ENCODE measurements at places on chromosomes 12 and 14.
A peak's percentile ranks its signal among the peaks of the same experiment; 100 is the strongest.

DNA sequence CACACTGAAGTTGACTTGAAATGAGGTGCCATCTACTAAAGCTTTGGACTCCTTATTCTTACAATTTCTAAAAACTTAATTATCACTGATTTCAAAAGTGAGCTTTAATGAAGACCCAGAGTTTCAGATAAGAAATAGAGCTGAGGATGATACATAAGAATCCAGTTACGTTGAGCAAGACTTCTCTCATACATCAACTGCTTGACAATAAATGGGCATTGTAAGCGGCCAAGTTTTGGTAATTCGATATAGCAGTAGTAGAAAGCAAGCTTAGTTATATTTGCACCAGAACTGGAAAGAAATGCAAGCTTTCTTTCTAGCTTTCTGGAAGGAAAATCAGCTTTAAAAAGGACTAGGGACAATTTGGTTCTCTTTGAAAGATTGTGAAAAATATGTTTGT is 1359.6 kb downstream of the FSCB start:
- DNase-seq = no peak

DNA sequence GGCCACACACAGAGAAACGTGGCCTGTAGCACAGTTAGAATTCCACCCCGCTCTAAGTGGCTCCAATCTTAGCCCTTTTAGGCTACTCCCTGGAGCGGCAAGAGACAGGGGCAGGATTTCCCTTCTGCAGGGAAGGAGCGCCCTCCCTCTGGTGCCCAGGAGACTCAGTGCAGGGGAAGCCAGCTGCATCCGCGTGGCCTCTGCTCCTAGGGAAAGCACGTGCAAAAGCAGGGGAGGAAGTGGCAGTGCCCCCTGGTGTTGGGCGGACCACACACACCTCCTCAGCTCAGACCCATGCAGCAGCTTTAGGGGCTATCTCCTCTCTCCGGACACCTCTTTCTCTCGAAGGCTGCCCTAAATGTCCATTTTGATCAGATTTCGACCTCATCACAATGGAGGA is 50.0 kb downstream of the SPRING1 start:
- no peak for DNase-seq

DNA sequence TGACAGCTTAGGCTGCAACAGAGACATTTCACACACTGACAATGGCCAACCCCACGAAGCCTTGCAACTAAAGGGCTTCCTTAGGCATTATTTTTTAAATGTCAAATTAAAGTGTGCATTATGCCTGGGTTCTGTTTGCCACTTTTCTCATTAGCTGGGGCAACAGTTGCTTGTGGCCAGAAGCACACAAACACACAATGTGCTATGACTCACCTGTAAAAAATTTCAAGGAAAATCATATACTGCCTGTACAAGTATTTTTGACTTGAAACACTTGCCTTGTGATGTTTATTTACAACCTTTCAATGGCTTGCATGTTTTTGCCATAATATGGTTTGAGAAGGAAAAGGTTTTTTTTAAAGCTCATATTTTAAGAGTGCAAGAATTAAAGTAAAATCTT is 1.9 kb downstream of the NTN4 start:
- DNase-seq = no peak

GRCh38 chr14:72664651-72665050 is 229.2 kb downstream of the DPF3 start:
- DNase-seq = no peak

- DNase-seq = no peak
These were observed 104.0 kb downstream of the TNFAIP2 start for GRCh38 chr14:103227094-103227768.

- no peak for DNase-seq
These were observed 870 bp upstream of the HOXC13 start for GRCh38 chr12:53937596-53938325.

- no peak for DNase-seq
These were observed 57.7 kb upstream of the NPFF start for GRCh38 chr12:53564941-53565340.

- DNase-seq = no peak
These were observed 168.6 kb downstream of the STXBP6 start for GRCh38 chr14:24881116-24881893.

DNA sequence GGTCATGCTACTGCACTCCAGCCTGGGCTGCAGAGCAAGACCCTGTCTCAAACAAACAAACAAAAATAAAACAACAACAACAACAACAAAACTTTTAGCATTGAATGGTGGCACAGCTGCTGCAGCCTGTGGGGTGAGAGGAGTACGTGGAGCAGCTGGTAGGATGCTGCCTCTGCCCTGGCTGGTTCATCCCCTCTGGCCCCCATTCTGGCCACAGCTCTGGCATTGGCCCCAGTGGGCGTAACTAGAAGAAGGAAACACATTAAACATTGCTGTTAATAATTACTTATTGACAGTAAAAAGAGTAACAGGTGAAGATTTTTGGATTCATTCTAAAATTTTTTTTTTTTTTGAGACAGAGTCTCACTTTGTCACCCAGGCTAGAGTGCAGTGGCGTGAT is 28.8 kb upstream of the C2CD5 start:
- no peak for DNase-seq

- DNase-seq = no peak
These were observed 61.2 kb downstream of the BEGAIN start for GRCh38 chr14:100526057-100526456.

- DNase-seq = no peak
These were observed 9.0 kb upstream of the LRFN5 start for GRCh38 chr14:41597647-41598046.

GRCh38 chr12:76859611-76860010 is 19.2 kb downstream of the CSRP2 start:
- DNase-seq = no peak

GRCh38 chr12:5567016-5567725 is 135.3 kb downstream of the NTF3 start:
- DNase-seq = no peak

GRCh38 chr12:57795354-57795753 is 12.8 kb downstream of the TSFM start:
- DNase-seq = no peak

DNA sequence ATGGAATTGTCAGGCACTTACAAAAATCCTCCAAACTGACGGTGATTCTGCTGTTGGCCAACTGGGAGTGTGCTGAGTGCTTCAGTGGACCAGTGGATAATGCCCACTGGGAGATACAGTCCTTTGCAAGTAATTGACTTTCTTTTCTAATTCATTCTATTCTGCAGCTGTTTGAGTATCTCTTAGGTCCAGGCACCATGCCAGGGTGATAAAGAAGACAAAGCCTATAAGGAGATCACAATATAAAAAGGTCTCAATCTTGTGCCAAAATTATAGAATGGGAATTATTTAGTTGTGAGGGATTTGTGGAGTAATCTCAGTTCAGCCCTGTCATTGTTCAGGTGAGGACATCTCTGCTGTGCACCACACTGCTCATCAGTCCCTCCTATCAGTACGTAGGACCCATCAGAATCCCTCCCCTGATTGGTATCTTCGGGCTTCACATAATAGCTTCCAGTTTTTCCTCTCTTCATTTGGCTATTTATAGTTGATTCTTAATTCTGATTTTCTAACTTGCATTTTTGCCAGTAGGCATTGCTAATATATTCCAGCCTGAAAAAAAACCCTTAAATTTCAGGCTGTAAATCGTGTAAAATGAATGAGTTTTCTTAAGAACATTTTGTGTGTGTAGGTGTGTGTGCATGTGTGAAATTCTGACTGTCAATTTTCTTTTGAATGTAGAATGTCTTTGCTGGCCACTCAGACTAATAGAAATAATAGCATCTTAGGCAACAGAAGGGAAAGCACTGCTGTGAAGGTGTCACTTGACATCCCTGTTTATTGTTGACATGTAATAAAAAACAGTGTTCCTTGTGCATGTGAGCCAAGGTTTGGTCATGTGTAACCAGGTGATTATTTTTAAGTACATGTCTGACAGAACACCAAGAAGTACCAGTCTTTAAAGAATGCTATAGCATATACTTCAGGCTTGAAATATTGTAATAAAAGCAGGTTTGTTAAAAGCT is 457.6 kb upstream of the RGS6 start:
- peak; percentile 70 for DNase-seq

DNA sequence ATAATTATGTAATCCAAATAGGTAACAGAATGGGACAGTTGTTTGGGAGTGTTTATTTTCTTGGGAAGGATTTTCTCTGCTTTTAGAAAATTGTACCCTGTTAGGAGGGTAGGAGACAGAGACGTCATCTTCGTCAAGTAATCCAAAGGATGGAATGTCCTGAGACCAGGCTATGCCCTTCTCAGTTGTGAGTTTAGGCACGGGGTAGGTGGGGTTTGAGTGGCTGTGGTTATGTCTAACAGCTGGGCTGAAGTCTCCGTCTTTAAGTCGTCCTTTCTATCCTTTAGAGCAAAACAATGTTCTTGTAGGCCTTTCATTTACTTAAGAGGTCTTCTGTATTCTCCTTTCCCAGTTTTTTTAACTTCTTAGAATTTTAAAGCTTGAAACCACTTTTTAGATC is 5.7 kb downstream of the SOCS2 start:
- DNase-seq = no peak

DNA sequence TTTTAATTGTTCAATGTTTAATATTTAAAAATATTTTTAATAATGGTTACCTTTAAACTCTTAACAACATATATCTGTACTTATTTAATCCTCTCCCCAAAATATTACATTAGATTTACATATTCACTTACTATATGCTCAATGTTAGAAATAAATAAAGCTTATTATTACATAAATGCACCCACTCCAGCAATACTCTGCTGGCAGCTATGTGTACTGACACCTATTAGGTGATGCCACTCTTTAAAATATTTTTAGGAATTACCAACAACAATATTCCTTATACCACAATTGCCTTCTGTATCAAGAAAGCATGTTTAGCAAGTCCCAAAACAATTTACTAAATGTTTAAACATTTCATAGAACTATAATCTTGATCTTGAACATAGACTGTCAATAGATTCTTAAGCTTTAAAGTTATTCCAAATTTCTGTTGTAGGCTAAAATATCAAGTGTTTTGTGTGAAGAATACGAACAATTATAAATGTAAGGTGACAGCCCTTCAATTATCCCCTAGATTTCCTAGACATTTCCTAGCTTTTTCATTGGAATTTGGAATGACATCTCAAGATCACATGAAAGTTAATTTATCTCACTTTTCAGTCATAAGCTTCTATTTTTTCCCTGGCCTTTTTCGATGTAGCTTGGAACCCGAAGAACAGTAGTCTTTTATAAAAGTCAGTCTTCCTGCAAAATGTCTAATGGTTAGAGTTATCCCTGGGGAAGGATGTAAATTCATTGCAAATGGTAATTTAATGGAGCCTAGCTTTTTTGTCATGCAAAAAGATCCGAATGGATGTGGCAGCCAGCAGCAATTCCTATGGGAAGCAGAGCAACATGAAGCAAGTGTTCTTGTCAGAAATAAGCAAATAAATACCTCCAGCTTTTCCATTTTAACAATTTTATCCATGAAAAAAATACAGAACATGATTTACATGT is 907.5 kb upstream of the ATXN7L3B start:
- no peak for DNase-seq

- no peak for DNase-seq
These were observed 699 bp upstream of the HOXC11 start for GRCh38 chr12:53972152-53972702.

GRCh38 chr12:66189889-66190288 is 875 bp downstream of the IRAK3 start:
- DNase-seq = no peak

DNA sequence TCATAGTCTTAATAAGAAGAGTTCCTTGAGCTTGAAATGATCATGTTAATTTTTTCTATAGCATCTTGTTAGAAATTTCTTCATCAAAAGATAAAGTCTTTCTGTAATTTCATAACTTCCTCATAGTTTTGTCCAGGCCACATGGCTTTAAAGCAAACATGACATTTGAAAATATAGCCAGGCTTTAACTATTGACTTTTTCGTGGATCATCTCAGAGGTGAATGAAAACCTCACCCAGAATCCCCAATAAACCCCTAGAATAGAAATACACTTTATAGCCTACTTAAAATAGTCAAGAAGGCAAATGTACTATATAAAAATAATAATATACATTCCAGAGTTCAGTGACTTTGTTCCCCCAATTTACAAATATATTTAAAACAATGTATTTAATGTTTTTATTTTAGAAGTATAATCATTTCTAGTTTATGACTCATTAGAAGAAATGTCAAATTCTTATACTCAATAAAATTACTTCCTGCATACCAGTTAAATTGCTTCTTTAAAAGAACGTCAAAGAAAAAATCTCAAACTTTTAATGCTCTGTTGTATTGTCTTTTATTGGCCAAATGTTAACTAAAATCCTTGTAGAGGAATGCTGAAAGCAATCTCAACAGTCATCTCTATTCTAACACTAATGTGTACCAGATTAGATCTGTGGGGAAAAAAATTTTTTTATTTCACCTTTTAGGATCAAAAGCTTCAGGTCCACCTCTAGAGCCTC is 21.6 kb downstream of the EXOC5 start:
- DNase-seq = no peak

GRCh38 chr12:92614001-92614400 is 88.8 kb upstream of the PLEKHG7 start:
- no peak for DNase-seq

GRCh38 chr14:35406506-35407305 is 2.2 kb upstream of the NFKBIA start:
- peak; percentile 47 for DNase-seq

- DNase-seq = no peak
These were observed 74.9 kb downstream of the EID3 start for GRCh38 chr12:104378427-104378826.

DNA sequence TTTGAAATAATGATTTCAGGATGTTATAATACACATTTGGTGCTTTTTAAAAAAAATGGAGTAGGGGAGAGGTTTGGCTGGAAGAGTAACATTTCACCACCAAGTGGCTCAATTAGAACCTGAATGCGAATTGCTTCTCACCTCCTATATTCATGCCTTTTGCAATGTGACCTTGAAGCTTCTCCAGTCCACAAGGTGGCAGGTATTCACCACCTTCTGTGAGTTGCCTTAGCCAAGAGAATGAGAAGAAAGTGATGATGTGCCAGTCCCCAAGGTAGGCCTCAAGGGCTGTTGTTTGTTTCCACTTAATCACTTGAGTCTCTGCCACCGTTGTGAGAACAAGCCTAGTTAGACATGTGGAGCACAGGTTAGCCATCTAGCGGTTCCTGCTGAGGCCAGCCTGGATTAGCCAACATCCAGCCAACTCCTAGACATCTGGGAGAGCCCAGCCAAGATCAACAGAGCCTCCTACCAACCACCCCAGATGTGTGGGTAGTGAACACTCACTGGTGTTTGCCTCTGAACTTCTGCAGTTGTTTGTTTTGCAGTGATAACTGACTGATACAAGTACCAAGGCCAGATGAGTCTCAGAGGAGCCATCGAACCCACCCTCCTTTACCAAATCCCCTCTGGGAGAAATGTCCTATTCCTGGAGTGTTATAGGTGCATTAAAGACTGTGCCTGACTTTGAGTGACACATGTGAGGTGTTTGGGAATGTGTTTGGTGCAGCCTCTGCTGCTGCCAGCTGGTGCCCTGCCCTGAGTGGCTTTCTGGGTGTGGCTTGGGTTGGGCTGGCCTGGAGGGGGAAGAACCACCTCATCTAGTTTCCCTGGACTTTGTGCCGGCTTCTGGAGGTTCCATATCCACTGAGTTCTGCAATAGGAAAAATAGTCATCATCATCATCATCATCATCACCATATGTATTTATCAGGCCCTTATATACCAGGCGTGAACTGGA is 132.5 kb upstream of the RFLNA start:
- peak; percentile 1 for DNase-seq

- DNase-seq = no peak
These were observed 4.7 kb downstream of the LYZ start for GRCh38 chr12:69352904-69353303.
